Natural killer cell (primary cell): ENCODE measurements at places on chromosomes 12 and 14. TPM values are rescaled to one million over a fixed set of nuclear protein-coding genes. Genes with fewer than 3 reads are reported as not detected.

- no peak for DNase-seq
Observed at GRCh38 chr14:103072595-103073366, 11.2 kb upstream of the LBHD2 start.

GRCh38 chr12:123996581-123996980 is 23.6 kb downstream of the ZNF664 start:
- DNase-seq: no peak

GRCh38 chr12:121085069-121085468 is 46.0 kb upstream of the OASL start:
- DNase-seq: no peak

GRCh38 chr12:57157588-57158173 is 10.3 kb upstream of the LRP1-AS start:
- DNase-seq: peak; percentile 15

Gene BMP4
- total RNA-seq: not detected

Gene ZC2HC1C
- not detected for total RNA-seq

Gene IQSEC3
- total RNA-seq: 7.1 TPM

- DNase-seq: no peak
Observed at GRCh38 chr12:45336762-45337596, 121.1 kb downstream of the ANO6 start.

GRCh38 chr12:132465269-132466190 is 24.4 kb upstream of the FBRSL1 start:
- no peak for DNase-seq

Gene GPR137C
- 1.4 TPM for total RNA-seq

GRCh38 chr12:64172143-64172970 is 49.7 kb downstream of the KICS2 start:
- no peak for DNase-seq

- peak; percentile 3 for DNase-seq
Observed at GRCh38 chr14:80055667-80056496, 155.4 kb downstream of the DIO2 start.

GRCh38 chr14:101518611-101519473 is 42.5 kb upstream of the DIO3 start:
- no peak for DNase-seq

- DNase-seq: no peak
Observed at GRCh38 chr12:91361864-91362263, 179.2 kb upstream of the DCN start.

- no peak for DNase-seq
Observed at GRCh38 chr12:102051431-102051965, 10.3 kb downstream of the WASHC3 start.

Gene CLECL1
- 0.64 TPM for total RNA-seq

GRCh38 chr12:117028254-117028653 is 71.0 kb downstream of the TESC start:
- no peak for DNase-seq

Gene KRT77
- total RNA-seq: not detected

- no peak for DNase-seq
Observed at GRCh38 chr12:21336656-21337055, 1.9 kb upstream of the SLCO1A2 start.

- DNase-seq: no peak
Observed at GRCh38 chr12:51792417-51792816, 56.1 kb downstream of the FIGNL2 start.

GRCh38 chr12:47621960-47622359 is 83.9 kb downstream of the RPAP3 start:
- no peak for DNase-seq

- DNase-seq: peak; percentile 65
Observed at GRCh38 chr14:30375296-30375892, 183.6 kb upstream of the G2E3 start.

- DNase-seq: peak; percentile 26
Observed at GRCh38 chr12:46546634-46547273, 174.2 kb upstream of the SLC38A2 start.

DNA sequence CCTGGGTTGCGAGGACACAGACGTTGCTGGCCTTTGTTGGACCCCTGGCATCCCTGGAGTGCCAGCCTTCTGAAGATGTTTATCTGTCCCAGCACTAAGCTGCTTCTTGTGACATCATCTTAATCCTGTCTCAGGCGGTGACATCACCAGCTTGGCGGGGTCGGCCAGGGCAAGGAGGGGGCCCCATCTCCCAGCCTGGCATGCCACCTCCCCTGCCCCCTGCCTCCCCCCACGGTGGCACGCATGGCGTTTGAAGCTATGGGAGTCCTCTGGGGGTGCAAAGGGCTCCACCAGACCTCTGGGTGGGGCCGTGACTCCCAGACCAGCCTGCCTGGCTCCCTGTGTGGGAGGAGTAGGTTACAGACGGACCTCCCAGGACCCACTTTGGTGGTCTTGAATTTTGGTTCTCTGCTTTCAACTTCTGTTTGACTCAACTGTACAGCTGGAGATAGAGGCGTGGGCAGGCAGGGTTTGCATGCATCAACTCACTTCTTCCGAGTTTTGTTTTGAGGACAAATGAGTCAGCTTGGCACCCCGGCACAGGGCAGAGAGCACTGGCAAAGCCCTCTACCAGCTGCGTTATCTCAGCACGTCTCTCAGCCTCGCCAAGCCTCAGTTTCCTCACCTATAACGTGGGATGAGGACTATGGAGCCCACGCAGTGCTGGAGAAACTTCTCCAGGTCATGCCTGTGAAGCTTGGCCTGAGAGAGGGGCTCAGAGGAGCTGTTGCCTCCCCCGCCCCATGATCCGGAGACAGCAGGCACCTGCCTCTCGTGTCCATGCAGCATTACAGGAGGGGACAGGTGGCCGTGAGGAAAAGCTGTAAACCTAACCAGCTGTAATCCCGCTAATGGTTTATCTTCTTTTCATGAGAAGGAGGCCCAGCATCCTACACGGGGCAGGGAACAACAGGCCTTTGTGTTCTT is 38.8 kb upstream of the EML1 start:
- DNase-seq: no peak

- DNase-seq: peak; percentile 82
Observed at GRCh38 chr12:31323391-31324115, 2.4 kb downstream of the SINHCAF start.

Gene TEX52
- total RNA-seq: not detected

Gene CDCA3
- 1.4 TPM for total RNA-seq

- DNase-seq: no peak
Observed at GRCh38 chr12:90333424-90333823, 621.6 kb downstream of the CCER1 start.

DNA sequence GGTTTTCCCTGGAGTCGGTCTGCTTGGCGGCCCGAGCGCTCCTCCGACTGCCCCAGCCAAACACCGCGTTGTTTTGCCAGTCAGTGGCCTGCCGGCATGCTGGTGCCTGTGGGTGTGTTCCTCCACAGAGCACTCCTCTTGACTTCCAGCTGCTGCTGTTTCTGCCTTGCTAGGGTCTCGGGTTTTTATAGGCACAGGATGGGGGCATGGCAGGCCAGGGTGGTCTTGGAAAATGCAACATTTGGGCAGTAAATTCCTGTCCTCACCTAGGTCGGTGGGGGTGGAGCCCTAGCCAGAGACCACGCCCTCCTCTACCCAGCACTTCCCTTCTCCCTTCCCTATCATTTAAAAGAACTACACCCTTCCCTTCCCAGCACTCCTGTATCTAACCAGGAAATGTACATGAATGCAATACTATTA is 34.7 kb upstream of the VASH1 start:
- no peak for DNase-seq

Gene MYO1H
- total RNA-seq: not detected

DNA sequence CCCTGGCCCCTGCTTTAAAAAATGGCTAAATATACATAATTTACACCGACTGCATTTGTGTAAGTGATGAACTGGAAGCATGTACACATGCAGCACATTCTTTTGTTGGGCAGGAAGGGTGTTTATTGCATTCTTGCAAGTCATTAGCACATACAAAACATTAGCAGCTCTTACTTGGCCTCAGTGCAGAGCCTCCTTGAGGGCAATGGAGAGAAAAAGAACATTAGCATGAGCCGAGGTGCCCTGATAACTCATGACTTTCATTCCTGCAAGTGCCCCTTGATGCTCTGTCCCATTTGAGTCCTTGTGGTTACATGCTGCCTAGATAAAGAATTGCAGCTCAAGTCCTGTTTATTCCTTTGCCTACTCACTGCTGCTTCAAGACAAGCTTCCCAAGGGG is 61.9 kb downstream of the PAX9 start:
- DNase-seq: no peak

GRCh38 chr14:68793734-68794129 is 865 bp upstream of the ZFP36L1 start:
- DNase-seq: peak; percentile 76

GRCh38 chr14:89276424-89276975 is 140.5 kb downstream of the FOXN3 start:
- DNase-seq: peak; percentile 59

DNA sequence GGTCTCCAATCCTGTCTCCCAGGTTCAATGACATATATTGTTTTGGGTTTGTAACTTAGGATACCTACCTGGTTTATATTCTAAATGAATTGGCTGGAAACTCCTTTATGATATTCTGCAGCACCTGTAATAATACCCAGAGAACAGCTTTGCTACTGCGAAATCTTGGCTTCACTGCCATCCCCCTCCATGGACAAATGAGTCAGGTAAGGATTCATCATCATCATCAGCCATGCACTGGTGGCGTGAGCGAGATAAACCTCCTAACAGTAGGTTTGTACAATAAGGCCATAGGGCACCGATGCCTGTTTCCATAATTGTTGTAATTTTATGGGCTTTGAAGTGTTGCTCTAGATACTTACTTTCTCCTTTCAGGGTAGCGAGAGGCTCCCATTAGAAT is 10.7 kb downstream of the DDX47 start:
- DNase-seq: no peak
